Motor neuron (in vitro differentiated cells): ENCODE measurements at places on chromosomes 6 and 20.

GRCh38 chr6:34731393-34732060 is 25.8 kb upstream of the SNRPC start:
- no peak for ATAC-seq

GRCh38 chr6:79833264-79833963 is 113.9 kb downstream of the ELOVL4 start:
- peak; percentile 80 for ATAC-seq

DNA sequence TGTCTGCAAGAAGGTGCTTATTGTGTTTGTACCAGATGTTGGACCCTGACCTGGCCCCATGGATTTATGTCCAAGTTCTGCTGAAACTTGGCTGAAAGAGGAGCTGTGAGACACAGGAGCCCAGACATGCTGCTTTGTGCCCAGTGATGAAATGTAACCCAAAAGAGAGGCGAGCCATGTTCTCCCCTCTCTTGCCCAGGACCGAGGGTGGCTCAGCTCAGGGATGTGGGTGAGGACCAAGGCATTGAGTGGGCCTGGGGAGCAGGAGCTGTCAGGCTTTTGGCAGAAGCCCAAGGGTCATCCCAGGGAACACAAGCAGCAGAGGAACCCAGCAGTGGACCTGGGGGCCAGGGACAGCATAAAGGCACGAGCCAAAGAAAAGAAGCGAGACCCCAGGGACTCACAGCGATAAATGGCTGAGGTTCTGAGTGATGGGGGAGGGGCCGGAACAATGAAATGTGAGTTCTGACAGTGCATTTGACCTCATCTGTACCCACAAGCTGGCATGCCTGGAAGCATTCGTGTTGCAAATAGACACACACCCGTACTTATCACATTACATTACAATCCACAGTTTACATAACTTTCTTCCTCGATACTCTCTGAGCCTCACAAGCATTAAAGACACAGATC is 363.4 kb upstream of the JARID2 start:
- peak; percentile 51 for ATAC-seq

GRCh38 chr6:157763904-157764177 is 59.2 kb upstream of the SNX9 start:
- ATAC-seq, result no peak

- ATAC-seq, result no peak
These were observed 120.9 kb downstream of the TIAM2 start for GRCh38 chr6:155115893-155116570.

- no peak for ATAC-seq
These were observed 34.7 kb upstream of the IGF2R start for GRCh38 chr6:159934181-159934580.

- ATAC-seq, result no peak
These were observed 109.8 kb downstream of the JAG1 start for GRCh38 chr20:10563935-10564492.

GRCh38 chr6:30578051-30578450 is 6.8 kb downstream of the ABCF1 start:
- no peak for ATAC-seq

DNA sequence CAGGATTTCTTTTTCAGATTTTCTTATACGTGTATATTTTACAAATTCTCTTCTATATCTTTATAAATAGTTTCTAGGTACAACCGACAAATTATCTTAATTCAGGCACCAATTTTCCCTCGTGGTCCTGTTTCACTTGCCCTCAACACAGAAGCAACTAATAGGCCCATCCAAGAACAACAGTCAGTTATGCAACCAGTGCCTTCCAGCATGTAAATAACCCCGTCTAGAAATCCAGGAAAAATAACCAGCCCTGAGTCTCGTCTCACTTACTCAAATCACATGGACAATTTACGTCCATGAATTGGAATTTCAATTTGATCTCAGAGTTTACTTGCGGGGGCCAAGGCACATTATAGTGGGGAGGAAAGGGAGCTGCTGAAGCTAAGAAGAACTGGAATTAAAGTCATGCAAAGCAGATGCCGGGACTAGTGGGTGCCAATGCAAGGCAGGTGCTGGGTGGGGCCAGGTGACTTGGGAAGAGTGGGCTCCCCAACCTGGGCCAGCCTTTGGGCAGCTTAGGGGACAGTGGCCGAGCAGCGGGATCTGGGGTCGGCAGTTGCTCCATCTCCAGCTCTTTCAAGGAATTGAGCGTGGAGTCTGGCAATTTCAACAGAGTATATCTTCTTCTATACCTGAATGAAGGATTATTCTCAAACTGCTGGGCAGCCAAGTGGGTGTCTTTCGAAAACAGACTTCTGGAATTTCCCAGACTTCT is 121.7 kb downstream of the EDN3 start:
- ATAC-seq, result no peak

DNA sequence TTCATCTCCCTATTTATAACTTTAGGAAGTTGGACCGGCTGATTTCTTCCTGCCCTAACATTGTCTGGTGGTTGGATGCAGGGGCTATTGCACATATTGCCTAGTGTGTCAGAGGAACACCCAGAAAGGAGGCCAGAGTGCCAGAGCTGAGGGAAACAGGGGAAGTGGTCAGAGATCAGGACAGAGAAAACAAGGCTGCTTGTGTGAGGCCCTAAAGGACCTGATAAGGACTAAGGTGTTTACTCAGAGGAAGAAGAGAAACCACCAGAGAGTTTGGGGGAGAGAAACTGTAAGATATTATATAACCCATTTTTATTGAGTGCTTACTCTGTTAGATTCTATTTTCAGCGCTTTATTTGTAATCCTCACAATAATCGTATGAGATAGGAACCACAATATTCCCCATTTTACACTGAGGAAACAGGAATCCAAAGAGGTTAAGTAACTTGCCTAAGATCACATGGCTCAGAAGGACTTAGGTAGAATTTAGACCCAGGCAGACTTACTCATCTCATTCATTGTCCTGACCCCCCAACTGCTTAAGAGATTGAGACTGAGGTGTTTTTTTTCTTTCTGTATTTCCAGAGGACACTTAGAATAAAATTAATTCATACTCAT is 54.0 kb upstream of the REV3L start:
- no peak for ATAC-seq

- no peak for ATAC-seq
These were observed 67.9 kb upstream of the BHLHE23 start for GRCh38 chr20:63074631-63075030.
